Kidney epithelial cell (primary cell): ENCODE measurements at places on chromosomes 2 and 18.

GRCh38 chr2:213863541-213863940 lies 547.3 kb upstream of the VWC2L start:
- no peak for DNase-seq

- no peak for DNase-seq
Observed at GRCh38 chr2:102187496-102188150, 800 bp downstream of the IL1RL2 start.

GRCh38 chr2:145740302-145740701 lies 1220.4 kb upstream of the ZEB2 start:
- no peak for DNase-seq

GRCh38 chr2:169007356-169007755 lies 23.8 kb downstream of the ABCB11 start:
- DNase-seq = no peak

GRCh38 chr2:128162266-128162665 lies 71.3 kb downstream of the UGGT1 start:
- no peak for DNase-seq

DNA sequence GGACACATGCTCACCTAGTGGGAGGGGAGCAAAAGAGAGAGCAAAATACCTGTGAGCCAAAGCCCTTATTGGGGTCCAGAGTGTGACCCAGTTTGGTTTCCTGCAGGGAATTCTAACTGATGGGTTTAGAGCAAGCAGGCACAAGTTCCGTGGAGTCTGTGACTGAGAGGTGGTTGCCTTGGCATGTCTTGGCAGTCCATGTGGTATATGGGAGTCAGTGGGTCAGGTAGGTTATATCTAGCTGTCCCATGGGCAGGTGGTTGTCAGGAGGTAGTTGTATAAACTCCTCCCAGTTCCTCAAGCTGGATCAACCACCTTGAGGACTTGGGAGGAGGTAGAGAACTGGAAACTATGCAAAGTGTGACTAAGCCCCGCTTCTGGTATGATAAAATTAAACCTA lies 452.8 kb upstream of the VWC2L start:
- DNase-seq = no peak

DNA sequence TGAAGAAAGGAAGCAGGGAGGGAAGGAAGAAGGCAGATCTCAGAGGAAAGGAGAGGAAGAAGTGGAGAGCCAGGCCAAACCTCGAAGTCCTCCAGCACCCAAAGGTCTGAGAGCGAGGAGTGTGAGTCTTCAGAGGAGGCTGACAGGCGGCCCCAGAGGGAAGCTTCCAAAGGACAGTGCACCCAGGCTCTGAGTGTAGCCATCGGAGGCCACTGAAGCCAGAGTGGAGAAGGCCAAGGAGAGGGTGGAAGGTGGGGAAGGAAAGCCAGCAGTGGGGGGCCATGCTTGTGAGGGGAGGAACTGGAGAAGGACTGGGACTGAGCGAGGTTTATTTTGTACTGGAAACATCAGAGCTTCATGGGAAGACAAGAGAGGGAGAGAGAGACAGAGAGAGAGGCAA lies 6.0 kb downstream of the ATP6V1B1 start:
- no peak for DNase-seq

DNA sequence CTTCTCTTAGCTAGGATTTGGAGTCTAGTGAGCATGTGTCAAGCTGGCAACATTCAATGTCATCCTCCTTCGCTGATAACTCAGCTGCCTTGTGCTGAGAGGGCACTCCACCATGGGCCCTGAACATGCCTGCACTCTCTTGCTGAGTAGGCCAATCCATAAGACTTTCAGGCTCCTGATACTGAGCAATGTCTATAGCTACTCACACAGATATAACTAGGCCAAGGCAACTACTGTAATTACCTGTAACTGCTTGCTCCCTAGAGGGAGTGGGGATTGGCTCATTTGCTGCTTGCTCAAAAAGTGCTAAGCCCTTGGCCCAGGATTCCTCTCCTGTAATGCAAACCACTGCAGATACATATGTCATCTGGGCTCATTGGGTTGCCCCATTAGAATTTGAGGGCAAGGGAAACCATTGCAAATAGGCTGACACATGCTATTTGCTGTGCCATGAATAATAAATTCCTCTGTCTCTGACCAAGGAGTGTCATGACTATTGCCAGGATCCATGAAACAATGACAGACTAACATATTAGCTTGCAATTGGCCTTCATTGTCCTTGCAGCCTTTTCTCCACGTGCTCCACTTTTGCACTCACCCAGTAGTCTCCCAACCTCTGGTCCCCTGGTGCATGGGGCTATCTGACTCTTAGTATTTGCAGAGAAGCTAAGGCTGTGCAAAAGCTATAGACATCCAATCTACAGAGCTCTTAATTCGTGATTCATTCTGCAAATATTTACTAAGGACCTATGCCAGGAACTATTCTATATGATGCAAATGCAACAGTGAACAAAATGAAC lies 36.9 kb upstream of the BMPR2 start:
- no peak for DNase-seq

- no peak for DNase-seq
Observed at GRCh38 chr18:48179001-48179400, 230.2 kb downstream of the ZBTB7C start.

- no peak for DNase-seq
Observed at GRCh38 chr2:69070969-69071368, 58.0 kb downstream of the ANTXR1 start.
